ENCODE measurements at places on chromosomes 3 and 15.
A peak's percentile ranks its signal among the peaks of the same experiment; 100 is the strongest.

DNA sequence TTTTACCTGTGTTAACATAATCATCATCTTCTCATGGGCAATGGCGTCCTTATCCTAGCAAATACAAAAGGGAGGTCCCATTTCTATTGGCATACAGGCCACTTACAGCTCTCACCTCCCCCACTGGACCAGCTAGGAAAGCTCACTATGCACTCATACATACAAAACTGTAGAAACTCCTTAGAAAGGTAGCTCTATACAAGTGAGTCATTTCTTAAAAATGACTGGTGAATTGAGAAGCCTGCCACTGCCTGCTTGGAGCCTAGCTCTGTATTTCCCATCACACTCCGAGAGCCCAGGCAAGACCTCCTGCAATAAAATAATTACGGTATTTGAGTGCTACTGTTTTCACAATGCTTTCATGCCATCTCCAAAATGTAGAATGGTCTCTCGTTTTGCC, 321.8 kb downstream of the ULK4 start:
- DNase-seq = no peak

DNA sequence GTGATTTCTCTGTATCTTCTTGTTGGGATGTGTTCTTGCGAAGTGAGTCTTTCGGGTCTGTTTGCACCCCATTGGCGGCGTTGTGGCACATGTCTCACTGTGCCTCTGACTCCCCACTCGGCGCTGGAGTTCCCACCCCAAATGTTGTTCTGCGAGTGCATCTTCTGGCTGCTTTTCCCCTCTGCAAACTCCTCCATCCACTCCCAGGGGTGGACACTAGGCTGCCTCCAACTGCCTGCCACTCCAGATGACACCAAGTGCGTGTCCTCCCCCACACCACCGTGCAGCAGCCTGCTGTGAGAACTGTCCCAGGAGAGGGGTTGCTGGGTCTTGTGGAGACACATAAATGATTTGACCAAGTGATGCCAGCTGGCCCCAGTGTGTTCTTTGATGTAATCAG, 17.6 kb downstream of the EFCC1 start:
- no peak for DNase-seq

DNA sequence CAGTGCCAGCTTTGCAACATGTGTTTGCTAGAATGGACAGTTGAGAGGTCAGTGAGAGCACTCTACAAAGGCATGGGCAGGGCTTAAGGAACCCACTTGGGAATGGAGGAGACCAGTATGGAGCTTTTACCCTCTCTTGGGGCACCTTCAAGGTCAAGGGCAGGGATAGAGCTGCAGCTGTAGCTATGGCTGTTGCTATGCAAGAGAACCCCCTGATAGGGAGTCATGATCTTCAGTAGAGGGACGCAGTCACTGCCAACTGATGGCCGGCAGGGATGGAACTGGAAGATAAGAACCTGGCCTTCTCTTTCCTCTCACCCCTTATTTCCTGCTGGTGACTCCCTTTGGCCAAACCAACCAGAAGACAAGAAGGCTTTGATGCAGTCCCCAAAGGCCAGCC, 40.3 kb downstream of the THSD4 start:
- no peak for DNase-seq

- DNase-seq = peak; percentile 39
Measured at GRCh38 chr3:119279101-119279554, 15.1 kb upstream of the ARHGAP31 start.

- no peak for DNase-seq
Measured at GRCh38 chr3:141262308-141262705, 30.7 kb downstream of the PXYLP1 start.

- DNase-seq = peak; percentile 90
Measured at GRCh38 chr3:172201136-172201869, 161.9 kb downstream of the FNDC3B start.

GRCh38 chr3:32321095-32321790, 70.4 kb upstream of the CMTM7 start:
- no peak for DNase-seq

- peak; percentile 69 for DNase-seq
Measured at GRCh38 chr15:32704395-32704981, 13.3 kb upstream of the GREM1 start.

DNA sequence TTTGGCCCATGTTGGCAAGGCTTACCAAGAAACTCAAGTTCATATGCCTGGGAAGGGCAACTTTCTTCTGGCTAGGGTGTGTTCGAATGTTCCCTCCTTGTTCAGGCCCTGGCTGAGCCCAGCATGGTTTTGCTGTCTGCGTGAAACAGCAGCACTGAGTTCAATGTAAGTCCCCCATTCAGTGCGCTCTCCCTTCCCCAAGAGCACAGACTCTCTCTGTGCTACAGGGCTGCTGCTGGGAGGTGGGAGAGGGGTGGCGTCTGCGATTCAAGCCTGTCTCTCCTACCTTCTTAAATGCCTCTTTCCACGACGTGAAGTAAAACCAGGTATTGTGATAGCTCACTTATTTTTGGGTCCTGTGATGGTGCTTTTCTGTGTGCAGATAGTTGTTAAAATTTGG, 289.3 kb upstream of the GOLIM4 start:
- no peak for DNase-seq

GRCh38 chr15:92907896-92908712, 8.0 kb downstream of the CHD2 start:
- peak; percentile 78 for DNase-seq

- DNase-seq = no peak
Measured at GRCh38 chr15:50380089-50380488, 25.1 kb upstream of the GABPB1 start.

- DNase-seq = no peak
Measured at GRCh38 chr15:80437334-80437891, 33.2 kb downstream of the ARNT2 start.

DNA sequence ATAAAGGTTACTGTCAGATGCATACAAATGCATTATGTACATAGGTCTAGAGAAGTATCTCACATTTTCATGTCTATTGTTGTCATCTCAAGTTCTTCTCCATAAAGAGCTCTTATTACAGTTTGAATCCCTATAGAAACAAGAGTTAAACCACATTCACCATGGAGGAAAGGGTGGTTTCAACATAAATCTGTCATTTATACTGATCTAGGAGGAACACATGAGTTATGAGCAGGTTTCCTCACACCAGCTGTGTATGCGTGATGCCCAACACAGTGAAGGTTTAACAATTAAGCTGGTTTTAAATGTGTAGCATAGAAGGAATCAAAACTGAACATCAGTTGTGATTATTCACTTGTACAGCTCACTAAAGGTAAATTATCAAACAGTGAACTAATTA, 251.7 kb downstream of the KCNMB2 start:
- DNase-seq = no peak

GRCh38 chr15:51494411-51495314, 127.9 kb downstream of the DMXL2 start:
- no peak for DNase-seq

DNA sequence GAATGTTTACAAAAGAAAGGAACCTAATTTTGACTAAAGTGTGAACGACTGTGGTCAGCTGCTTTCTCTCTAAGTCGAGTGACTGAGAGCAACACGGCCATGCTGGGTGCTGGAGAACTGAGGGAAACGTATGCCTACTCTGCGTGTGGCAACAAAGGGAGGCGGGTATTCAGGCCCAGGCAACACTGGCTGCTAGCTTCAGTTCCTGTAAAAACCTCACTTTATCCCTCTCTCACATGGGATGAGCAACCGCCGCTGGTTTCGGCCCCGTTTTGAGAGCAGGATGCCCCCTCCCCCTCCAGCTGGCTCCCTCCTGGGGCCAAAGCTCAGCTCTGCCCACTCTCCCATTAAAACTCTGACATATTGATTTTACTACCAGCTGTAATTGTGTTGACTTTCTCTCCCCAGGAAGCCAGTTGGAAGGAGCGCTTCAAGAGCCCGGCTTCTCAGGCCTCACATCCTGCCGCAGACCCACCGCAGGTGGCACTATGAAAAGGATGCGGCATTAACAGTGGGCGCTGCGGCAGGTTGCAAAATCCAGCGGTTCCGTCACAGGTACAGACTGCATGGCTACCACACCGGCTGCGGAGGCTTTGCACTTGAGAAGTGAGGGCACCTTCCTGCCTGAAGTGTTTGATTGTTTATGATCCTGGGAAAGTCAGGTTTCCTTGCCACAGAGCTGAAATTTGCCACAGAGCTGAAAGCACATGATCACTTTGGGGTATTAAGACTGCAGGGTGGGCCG, 12.7 kb downstream of the PLXND1 start:
- no peak for DNase-seq

GRCh38 chr3:122947196-122947595, 80.4 kb downstream of the SEMA5B start:
- DNase-seq = no peak

DNA sequence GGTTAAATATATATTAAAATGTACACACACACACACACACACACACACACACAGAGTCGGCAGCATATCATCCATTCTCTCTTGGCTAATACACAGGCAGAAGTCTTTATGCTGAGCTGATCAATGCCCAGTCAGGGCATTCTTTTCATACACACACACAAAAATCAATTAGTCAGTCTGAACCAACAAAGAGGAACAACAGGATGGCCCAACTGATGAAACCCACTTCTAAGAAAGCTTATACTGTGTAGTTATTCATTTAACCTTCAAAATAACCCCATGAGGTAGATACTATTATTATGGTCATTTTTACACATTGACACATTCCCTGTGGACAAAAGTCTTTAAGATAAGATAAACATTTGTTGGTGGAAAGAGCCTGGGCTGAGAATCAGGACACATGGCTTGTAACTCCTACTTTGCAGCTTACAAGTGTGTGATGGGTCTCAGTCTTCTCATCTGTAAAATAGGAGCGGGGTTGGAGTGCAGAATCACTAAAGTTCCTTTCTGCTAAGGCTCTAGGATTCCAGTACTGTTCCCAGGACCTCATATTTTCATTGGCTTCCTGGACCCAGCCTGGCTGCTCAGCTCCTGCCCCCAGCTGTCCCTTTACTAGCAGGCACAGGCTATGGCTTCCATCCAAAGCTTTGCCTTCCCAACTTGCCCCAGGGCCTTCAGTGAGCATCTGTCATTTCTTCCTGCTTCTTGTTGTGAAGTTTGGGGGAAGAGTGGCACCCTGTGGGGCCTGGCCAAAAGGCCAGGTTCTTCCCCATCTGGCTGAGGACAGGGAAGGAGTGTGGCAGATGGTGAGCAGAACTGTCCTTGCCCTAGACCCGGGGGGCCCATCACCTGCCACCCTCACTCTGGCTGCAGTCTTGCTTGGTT, 27.2 kb upstream of the GLCE start:
- DNase-seq = no peak

GRCh38 chr3:192817053-192817452, 89.7 kb upstream of the FGF12 start:
- DNase-seq = no peak

All from umbilical cord (tissue), 2 donors.